NCI-H1436 treated with DMSO at 0.1 percent for 48 hours (cell line): ENCODE measurements at places on chromosomes 11 and 22.

DNA sequence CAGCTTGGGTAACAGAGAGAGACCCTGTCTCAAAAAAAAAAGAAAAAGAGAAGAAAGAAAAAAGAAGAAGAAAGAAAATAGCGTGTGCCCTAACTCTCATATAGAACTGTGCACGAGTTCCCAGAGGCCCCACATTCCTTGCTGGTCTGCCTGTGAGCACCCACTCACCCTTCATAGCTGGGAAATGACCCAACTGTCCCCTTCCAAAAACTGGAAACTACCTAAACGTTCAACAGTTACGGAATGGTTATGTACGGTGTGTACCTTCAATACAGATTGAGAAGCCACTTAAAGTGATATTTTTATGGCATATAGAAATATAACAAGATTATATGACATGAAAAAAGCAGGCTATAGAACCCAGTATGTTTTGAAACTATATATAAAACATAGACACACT is 82.0 kb downstream of the PARVA start:
- no peak for DNase-seq

- DNase-seq = no peak
These were observed 120.9 kb downstream of the SLC17A6 start for GRCh38 chr11:22459048-22459447.

DNA sequence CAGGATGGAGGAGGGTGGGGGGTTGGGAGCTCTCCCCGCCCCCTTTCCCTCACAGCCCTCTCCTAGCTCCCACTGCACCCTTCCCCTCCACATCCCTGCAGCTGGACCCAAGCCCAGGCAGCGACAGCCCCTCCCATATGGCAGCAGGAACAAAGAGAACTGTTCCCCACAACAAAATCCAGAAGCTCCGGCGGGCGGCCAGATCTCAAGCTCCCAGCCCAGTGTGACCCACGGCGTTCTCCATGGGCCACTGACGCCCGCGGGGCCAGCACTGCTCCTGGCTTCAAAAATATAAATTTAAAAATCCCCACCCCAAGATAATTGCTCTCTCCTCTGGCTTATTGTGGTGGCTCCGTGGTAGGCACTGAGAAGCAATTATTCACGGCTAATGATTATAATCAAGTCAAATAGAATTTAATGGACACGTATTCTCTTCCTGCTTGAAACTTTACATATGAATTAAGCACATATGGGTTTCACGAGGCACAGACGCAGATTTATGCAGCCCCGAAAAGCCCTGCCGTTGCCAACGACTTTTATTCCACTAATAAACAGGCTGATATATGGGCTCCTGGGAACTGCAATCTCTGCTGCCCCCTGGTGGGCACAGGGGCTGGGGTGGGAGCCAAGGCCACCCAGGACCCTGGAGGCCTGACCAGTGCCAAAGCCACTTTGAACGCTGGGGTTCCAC is 17.5 kb downstream of the MACROD1 start:
- DNase-seq = no peak

- no peak for DNase-seq
These were observed 101.8 kb downstream of the FEZ1 start for GRCh38 chr11:125394296-125394695.

GRCh38 chr11:123264431-123264780 is 69.4 kb upstream of the CLMP start:
- no peak for DNase-seq

DNA sequence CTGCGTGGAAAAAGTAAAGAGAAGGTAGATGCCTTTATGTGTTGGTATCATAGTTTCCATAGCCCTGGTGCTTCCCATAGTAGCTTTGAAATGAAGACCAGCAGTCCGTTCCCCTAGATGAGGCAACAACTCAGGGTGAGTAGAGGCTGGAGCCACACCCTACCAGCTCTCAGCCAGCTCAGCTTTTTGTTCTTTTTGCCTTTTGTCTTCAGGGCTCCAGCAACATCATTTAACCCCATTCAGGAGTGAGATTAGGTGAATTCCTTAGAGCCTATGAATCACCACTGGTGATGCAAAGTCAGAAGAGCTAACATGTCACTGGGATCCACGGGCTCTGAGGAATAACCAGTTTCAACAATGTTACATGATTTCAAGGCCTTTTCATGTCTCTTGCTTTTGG is 14.0 kb upstream of the SESN3 start:
- no peak for DNase-seq

DNA sequence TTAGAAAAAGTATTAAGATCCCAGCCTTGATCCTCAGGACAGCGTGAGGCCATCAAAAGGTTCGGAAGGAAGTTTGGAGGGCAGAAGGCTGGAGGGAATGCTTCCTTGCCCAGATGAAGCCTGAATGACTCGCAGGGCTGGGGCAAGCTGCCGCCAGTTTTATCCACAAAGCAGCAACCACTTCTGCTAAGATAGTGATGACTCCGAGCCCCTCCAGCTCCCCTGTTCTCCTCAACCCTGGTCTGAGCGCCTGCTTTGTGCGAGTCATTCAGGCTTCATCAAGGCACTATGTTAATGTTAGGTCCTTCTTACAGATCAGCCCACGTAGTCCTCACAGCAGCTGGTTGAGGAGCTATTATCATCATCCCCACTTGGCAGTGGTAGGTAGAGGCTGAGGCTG is 158.8 kb downstream of the COMMD9 start:
- DNase-seq = no peak

GRCh38 chr22:23784215-23784732 is 2.5 kb upstream of the SMARCB1 start:
- DNase-seq = no peak

DNA sequence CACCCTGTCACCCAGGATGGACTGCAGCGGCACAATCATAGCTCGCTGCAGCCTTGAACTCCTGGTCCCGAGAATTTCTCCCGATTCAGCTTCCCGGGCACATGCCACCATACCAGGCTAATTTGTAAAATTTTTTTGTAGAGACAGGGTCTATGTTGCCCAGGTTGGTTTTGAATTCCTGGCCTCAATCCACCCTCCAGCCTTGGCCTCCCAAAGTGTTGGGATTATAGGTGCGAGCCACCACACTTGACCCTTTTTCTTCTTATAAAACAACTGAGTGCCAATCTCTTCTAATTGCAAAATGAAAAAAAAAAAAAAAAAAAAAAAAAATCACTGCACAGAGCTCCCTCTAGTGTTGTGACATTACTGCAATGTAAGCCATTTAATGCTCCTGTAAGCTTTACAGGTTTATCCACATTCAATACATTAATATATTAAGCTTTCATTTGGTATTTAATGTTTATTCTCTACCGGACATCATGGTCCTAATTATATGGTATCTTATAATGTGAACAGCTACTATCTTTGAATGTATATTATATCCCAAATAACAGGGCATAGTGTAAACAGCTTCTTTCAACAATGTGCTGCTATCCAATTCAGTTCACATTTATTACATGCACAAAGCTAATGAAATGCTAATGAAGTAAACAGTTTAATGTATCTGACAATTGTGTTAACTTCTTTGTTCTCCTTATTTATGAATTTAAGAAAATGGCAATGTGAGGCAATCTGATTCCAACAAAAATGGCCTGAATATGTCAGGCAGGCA is 44.6 kb downstream of the COPB1 start:
- no peak for DNase-seq

DNA sequence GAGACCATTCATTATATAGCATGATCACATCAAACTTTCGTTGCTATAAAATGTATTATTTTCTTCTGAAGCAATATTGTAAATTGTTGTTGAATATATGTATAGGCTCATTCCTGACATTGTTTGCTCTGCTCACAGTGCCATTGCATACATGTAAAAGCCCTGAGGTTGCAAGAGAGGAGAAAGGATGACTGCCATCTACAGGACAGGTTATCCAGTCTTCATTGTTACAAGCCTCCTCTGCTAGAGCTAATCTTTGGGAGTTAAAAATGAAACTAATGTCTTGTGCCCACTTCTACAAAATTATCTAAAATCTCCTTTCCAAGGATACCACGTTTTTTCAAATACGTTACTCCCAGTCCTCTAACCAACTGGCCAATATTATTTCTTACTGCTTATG is 16.4 kb upstream of the OR5AL1 start:
- no peak for DNase-seq

DNA sequence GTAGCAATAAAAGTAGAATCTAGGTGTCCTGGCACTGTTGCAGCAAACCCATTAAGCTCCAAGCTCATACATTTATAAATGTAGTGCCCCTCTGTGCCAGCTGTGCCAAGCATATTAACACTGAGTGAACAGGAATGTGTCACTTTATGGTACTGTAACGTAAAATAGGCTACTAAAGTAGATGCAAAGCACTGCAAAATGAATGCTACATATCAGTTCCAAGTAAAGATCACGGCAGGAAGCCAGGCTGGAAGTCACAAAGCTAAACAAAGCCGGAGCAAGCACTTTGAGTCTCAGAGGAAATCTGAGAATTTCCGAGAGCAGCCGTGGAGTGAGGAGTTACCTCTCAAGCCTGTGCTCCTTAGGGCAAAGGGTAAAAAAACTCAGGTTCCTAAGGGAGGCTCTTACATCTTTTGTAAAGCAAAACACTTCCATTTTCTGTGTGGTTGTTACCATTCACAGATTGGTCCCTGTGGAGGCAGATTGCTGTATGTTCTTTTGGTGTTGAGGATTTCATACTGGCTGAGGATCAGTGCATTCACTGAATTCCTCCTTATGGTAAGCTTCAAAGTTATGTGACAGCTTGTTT is 85.7 kb downstream of the WNT11 start:
- DNase-seq = no peak

DNA sequence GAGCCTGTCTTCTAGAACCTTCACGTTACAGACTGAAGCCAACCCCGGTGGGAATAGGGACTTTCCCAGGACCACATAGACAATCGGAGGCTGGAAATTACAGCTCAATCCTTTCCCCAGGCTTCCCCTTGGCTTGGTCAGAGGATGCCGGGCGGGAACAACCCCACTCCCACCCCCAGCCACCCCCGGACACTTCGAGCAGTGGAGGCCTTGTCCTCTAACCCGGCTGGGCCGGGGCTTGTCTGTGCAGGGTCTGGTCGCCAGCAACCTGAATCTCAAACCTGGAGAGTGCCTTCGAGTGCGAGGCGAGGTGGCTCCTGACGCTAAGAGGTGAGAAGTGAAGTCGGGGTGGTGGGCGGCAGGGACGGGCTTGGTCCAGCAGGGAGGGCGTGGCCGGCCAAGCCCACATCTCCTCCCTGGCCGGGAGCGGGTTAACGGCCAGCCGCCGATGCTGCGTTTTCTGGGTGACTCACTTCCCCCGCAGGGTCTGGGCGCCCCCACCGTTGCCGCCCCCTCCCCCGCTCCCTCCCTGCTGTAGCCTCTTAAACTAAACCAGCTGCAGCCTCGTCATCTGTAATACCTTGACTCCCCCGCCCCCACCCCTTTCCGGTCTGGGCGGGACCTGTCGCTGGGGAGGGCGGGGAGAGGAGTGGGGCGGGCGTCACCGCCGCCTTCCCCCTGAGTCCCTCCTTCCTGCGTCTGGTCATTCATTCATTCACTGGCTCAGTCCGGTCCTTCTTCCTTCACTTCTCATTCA is 1.5 kb downstream of the LGALS1 start:
- peak; percentile 14 for DNase-seq

DNA sequence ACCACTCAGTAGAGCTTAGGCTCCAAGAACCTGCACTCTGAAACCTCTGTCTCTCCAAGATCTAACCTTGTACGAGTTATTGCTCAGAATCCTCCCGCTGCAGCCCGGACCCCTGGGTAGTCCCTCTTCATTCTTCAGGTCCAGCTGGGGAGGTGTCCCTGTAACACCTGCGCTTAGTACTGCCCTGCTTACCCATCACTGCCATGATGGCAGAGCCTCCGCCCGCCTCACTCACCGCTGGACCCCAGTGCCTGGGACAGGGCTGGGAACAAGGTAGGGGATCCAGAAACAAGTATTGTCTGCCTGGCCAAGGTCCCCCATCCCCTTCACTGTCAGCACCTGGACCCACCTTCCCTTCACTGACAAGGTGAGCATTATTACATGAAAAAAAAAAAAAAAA is 50.3 kb downstream of the THAP12 start:
- no peak for DNase-seq

DNA sequence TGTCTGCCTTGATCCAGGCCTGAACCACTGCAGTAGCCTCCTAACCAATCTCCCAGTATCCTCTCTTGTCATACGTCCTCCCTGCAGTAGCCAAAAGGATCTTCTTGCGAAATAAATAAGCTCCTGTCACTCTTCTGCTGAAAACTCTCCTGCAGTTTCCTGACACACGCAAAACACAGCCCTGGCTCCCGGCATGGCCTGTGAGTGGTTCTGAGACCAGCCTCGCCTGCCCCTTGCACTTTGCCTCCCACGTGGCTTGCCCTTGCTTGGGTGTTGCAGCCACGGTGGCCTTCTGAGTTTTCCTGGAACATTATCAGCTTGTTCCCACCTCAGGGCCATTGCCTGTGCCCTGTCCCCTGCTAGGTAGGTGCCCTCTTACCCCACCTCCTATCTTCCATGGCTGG is 7.2 kb downstream of the ZC3H7B start:
- no peak for DNase-seq

GRCh38 chr11:129790106-129790505 is 25.5 kb upstream of the TMEM45B start:
- DNase-seq = no peak

- no peak for DNase-seq
These were observed 14.9 kb downstream of the DAGLA start for GRCh38 chr11:61694946-61695706.

DNA sequence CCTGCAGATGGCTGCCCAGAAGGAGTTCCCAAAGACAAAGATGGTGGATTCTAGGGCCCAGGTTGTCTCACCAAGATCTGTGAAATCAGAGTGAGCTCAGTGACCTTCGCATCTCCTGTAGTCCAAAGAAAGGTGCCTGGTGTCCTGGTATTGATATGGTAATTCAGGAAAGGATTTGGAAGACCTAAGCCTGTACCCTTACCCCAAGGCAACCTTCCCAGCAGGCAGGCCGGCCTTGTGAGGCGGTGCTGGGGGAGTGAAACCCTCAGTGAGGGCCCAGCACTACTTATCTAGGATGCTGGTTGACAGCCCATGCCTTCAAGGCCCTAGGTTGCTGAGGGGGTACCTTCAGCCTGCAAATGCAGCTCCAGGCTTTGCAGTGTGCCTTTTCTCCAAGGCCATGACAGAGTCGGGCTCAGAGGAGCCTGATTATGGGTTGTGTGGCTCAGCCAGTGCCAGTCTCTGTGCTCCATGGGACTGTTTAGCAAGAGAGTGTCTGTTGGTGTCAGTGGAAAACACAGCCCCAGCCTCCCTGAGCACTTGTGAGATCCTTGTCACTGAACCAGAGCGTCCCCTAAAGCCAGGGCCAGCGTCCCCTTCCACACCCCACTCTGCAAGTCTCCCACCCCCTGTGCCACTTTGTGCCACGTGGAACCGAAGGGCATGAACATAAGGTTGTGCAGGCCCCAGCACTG is 72.8 kb upstream of the MYOD1 start:
- DNase-seq = no peak
